ENCODE measurements at places on chromosomes 6 and 20.

- DNase-seq = no peak
Measured at GRCh38 chr20:9311132-9311531, 203.3 kb upstream of the LAMP5 start.

- peak; percentile 36 for DNase-seq
Measured at GRCh38 chr6:95576218-95576997, 927 bp upstream of the MANEA start.

GRCh38 chr6:169019727-169020491 is 233.7 kb downstream of the THBS2 start:
- DNase-seq = no peak

- DNase-seq = no peak
Measured at GRCh38 chr6:52533491-52533890, 43.4 kb downstream of the TRAM2 start.

DNA sequence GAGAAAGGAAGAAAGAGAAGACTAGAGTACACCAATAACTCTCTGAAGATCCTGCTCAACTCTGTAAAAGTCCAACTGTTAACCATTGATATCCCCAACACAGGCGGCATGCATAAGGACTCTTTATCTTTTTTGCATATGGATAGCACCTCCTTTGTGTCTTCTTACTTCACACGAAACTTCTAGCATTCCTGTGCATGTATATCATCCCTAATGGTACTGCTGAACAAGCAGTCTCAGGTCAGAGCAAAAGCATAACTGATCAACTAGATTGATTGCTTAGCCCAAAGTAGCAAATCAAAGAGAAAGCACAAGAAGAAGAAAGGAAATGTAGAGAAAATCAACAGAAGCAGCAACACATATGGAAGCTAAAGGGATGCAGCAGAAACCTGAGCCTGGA is 234.4 kb downstream of the SYNE1 start:
- DNase-seq = no peak

DNA sequence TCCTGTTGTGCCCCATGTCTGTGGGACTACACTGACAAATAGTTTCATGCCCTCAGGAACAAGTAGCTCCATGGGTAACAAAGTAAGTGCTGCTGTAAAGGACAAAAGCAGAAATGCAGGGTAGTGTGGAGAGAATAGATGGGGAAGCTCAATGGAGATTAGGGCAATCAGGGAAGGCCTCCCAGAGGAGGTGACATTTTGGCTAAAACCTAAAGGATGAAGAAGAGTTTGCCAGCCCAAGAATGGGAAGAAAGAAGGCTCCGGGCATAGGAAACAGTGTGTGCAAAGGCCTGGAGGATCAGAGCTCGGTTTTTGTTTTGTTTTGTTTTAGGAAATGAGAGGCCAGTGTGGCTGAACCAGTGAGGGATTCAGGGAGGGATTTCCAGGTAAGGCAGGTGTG is 43.6 kb upstream of the FAM83D start:
- no peak for DNase-seq

DNA sequence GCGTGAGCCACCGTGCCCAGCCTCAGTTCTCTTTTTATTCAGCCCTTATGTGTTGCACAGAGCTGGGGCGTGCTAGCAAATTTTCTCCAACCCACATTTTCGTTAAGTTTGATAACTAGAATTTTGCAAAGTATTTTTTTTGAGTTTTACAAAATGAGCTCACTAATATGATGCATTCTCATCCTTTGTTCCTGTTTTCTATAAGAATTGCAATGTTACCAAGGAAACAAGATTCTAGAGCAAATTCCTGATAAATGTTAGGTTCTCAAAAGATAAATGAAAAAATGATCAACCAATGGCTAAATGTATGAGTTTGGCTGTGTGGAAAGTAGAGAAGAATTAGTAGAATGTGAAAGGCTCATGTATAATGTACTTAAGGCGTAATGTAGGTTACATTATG is 529.8 kb downstream of the MAFB start:
- DNase-seq = no peak

GRCh38 chr6:163001330-163001729 is 273.6 kb downstream of the PACRG start:
- no peak for DNase-seq

GRCh38 chr6:95815389-95816056 is 200.3 kb upstream of the FUT9 start:
- no peak for DNase-seq

DNA sequence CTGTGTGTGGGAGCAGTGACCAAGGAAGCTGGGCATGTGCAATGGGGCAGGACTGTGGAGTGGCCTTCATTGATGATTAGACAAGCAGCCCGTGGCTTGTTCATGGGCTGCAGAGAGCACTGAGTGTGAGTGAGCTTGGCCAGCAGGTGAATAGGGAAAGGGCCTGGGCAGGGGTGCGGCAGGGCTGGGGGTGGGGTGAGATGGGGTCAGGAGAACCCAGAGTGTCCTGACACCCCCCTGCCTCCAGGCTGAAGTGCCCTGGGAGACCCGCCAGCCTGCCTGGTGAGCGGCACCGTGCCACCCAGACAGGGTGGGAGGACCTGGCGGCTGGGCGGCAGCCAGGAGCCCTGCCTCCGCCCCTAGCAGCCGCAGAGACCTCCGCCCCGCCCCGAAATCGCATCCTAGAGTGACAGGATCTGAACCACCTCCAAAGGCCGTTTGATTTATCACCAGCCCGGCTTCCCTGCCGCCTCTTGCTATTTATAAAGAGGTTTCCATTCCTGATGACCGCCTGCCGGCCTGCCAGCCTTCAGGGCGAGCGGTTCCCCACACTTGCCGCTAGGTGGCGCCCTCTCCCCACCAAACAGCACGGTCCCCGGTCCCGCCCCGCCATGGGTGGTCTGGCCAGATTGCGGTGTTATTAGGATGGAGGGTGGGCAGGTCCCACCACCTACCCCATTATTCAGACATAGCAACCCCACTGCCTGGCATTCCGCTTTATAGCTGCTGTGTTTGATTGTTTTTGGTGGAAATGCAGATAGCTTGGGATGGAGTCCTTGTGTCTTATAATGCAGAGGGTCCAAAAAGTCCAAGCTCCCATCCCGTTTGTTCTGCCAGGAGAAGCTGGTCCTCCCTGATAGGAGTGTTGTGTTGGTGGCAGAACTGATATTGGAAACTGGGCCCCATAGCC is 3.5 kb downstream of the MYLK2 start:
- DNase-seq = peak; percentile 50

DNA sequence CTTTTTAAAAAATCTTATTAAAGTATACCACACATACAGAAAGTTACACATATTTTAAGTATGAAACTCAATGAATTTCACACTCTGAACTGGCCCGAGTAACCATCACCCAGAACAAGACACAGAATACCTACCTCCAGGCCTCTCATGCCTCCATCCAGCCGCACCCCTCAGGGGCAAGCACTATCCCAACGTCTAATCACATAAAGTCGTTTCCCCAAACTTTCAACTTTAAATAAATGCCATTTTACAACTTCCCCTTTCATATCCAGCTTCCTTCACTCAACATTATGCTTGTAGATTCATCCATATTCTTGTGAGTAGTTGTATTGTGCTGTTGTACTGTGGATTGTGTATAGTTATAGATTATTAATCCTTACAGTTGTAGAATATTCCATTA is 539.1 kb downstream of the CD83 start:
- DNase-seq = peak; percentile 42

GRCh38 chr6:4388675-4389074 is 253.3 kb upstream of the ECI2 start:
- no peak for DNase-seq
